Caudate nucleus (tissue), 63 donors: ENCODE measurements at places on chromosomes 3 and 15.

GRCh38 chr3:150535204-150535603 lies 11.1 kb downstream of the SERP1 start:
- DNase-seq, result no peak

DNA sequence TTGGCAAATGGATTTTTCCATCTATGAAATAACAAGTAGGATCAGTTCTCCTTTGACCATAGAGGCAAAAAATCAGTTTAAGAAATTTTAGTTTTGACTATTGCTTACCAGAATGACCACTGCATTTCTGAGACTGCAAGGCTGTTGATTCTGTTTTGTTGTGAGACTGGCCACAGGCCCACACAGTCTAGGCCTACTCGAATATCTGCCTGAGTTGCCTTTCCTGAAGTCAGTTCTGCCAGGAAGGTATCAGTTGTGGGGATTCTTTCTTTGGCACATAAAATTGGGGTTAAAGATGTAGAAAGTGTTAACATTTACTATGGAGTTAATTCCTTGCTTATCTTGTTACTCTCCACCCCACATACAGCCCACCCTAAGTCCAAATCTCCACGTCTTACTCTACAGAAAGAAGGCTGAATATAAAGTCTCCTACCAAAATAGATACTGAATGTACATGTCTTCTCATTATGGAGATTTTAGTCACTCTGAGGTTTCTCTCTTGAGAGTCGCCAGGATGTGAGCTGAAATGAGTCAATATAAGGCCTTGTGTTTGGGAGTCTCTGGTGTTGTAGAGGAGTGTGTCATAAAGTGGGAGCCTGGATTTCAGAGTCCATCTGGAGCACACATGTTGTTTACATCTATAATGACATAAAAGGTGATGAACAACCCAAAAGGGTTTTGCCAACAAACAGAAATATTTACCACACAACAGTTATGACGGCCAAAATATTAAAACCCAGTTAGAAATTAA lies 45.0 kb upstream of the WWTR1 start:
- no peak for DNase-seq

- DNase-seq, result no peak
Measured at GRCh38 chr15:40823572-40824343, 4.8 kb downstream of the PPP1R14D start.

DNA sequence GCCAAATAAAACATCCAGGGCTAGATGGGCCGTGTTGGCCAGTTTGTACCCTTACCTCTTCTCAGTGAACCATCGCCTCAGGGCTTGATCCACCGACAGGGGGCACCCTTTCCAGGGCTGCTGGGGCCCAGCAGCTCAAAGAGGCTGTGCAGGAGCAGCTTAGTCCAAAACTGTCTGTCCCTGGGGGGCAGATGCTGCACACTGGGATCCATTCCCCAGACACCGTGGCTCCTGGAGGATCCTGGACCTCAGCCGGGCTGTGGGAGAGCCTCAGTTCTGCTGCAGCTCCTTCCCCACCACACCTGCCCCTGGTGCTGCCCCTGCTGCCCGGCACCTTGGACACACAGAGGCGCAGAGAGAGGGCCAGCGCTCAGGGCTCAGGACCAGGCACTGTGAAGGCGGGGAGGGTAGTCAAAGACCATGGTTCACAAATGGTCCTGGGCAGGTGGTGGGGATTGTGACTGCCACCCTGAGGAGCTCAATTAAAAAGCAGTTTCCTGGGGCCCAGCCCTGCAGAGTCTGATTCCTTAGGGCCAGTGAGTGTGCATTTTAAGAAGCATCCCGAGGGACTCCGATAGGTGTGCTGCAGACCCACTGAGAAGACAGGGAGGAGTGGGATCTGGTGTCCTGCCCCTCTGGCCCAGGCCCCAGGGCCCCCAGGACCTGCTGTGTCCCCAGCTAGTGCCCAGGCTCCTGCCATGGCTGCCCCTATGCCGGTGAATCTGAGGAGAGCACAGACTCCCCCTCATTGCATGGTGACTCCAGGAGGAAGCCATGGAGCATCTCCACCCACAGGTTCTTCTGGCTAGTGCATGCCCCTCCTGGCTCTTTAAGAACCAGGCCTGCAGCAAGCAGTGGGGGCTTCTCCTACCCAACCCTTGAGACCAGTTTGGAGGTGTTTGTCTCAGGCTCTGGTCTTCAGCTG lies 86.5 kb upstream of the PRR20G start:
- DNase-seq, result no peak

- DNase-seq, result no peak
Measured at GRCh38 chr3:135271177-135272025, 476.3 kb downstream of the EPHB1 start.

DNA sequence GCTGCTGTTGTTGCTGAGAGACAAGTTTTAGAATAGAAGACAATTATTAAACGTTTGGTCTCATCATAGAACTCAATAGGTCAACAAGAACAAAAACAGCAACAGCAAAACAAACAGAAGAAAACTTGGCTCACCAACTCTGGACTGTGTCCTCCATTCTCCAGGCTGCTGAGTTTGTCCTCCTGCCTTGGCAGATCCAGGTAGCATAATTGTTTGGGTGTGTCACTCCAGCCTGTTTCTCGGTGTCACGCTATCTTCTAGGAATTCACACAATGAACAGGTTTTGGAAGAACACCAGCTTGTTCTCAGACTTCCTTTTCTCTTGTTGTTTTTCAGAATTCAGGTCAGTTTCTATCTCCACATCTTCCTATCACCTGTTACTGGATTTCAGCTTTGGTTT lies 34.7 kb downstream of the ARRDC4 start:
- no peak for DNase-seq

- no peak for DNase-seq
Measured at GRCh38 chr3:195421400-195421799, 21.4 kb downstream of the ACAP2 start.

DNA sequence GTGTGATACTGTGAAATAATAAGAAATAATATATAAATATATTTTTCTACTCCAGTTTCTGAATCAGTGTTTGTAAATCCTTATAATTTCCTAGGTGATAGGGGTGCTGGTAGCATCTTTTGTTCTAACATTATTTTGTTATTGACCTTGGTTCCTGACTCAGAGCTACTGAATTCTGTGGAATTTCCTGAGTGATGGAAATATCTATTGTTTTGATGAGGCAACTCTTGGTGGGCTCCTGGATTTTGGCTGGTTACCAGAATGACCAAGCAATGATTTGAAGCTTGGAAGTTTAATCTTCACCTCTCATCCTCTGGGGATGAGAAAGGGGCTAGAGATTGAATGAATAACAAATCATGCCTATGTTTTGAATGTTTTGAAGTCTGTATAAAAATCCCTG lies 377.3 kb downstream of the LPP start:
- DNase-seq, result no peak

DNA sequence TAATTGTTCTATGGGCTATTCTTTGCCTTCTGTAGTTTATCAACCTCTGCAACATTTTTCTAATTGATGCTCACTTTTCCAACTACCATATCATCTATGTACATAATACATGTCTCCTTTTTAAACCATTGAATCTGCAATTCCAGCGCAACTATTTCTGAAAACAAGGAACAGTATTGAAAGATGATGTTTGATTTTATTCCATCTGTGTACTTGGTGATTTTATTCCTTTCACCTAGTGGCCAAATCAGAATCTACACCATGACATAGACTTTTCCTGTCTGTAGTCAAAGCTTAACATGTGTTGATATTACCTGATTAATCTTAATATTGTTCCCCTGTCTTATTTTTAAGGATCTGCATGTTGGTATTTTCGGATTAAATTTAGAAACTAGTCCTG lies 13.0 kb downstream of the NKTR start:
- no peak for DNase-seq

DNA sequence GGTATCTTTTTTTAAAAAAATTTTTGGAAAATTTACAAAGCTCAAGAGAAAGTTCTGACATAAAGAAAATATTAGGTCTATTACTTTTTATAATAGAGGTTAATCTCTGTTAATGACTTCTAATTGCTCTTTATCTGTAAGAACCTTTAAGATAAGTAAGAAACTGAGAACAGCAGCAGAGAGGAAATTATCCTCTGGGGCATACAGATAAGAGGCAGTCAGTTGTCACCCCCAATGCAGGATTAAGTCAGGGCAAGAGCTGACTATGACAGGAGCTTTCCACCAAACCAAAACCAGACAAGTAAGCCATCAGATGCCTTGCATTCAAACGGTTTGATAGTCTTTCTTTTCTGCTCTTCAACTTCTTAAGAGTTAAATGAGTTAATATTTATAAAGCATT lies 149.0 kb downstream of the GSK3B start:
- DNase-seq, result no peak

DNA sequence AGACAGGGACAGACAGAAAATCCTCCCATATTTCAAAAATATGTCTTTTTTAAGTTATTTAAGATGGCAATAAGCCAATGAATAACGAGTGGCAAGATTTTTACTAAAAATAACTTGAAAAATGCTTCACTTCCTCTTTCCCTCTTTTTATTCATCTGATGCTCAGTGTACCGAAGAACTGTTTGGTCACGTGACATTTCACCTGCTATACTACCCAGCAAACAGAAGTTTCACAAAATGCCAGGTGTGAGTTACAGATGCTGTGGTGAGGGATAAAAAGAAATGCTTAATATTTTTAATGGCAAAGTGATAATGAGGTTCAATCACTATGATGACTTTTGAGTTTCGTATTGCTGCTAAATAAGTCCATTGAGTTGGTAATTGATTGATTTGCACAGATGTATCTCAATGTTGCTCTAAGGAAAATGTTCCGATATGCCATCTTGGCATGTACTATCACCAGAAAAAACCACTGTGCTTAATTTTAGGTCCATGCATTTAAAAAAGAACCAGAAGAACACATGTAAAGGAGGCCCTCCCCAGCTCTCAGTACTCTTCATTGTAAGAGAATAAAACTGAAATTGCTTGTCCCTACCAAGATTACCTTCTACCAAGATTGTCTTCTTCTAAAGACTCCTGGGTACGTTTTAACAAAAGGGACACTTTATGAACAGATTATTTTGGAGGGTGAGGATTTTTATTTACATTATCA lies 26.0 kb upstream of the SEC62 start:
- DNase-seq, result no peak

GRCh38 chr3:197471221-197472010 lies 84.4 kb downstream of the BDH1 start:
- no peak for DNase-seq

DNA sequence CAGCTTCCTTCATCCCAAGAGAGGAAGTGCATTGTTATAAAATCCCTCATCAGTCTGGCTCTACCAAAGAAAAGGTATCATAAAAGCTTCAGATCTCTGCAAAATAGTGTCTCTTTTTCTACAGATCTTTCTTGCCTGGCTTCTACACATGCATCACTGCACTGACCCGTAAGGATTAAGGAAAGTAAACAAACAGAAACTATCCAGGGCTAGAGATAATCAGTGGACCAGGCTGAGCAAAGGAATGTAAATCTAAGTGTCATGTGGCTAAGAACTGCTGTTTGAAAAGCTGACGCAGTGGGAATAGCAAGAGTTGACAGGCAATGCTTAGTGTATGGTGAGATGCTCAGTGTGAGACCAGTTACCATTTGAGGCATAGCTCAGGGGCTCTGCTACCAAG lies 339.7 kb downstream of the IL5RA start:
- no peak for DNase-seq

- no peak for DNase-seq
Measured at GRCh38 chr15:96264801-96265515, 65.5 kb upstream of the NR2F2 start.

- peak; percentile 39 for DNase-seq
Measured at GRCh38 chr15:40906991-40907802, 12.9 kb downstream of the VPS18 start.

DNA sequence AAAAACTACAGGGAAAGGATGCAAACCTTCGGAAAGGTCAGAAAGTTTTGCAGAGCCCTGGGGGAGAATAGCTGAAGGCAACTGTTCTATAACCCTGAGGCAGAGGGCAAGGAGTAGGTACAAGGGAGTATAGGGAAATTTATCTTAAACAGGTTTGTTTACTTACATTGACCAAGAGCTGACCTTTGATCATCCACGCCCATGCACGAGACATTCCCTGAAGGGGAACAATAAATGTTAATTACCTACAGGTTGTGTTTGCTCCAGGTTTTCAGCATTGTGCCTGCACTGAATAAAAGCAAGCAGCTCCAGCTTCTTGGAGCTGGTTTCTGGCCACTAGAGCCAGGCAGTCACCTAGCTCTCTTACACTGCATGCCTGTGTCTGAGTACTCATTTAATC lies 524.5 kb upstream of the TGFBR2 start:
- DNase-seq, result no peak

- DNase-seq, result no peak
Measured at GRCh38 chr3:149026718-149027117, 35.4 kb downstream of the GYG1 start.

DNA sequence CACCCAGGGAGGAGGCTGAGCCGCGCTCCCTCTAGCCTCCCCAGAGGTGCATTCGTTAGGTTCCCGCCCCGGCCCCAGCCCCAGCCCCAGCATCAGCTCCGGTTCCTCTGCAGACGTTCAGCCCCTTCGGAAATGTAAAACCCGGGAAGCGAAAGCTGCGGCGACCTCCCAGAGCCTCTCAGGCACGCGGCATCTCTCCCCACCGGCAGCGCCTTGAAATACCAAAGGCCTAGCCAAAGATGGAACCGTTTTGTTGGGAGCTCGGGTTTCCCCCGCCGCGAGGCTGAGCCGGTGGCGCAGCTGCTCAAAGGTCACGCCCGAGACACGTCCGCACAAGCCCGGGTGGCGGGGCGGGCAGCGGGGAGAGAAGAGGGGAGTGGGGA lies 77.8 kb upstream of the HES1 start:
- DNase-seq, result peak; percentile 48

DNA sequence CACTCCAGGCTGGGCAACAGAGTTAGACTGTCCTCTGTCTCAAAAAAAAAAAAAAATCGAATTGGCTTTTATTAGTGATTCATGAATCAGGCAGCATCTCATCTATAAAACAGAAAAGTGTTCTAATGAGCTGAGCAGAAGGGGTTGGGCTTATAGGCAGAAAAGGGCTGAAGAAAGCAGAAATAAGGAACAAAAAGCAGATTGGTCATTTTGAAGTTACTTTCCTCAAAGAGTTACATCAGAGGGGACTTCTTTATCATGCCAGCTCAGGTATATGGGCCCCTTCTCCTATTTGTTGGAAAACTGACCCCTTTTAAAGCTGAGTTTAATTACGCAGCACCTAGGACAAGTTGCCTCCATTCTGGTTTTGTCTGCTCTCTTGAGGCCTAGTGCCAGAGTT lies 722 bp upstream of the POGLUT1 start:
- DNase-seq, result no peak

DNA sequence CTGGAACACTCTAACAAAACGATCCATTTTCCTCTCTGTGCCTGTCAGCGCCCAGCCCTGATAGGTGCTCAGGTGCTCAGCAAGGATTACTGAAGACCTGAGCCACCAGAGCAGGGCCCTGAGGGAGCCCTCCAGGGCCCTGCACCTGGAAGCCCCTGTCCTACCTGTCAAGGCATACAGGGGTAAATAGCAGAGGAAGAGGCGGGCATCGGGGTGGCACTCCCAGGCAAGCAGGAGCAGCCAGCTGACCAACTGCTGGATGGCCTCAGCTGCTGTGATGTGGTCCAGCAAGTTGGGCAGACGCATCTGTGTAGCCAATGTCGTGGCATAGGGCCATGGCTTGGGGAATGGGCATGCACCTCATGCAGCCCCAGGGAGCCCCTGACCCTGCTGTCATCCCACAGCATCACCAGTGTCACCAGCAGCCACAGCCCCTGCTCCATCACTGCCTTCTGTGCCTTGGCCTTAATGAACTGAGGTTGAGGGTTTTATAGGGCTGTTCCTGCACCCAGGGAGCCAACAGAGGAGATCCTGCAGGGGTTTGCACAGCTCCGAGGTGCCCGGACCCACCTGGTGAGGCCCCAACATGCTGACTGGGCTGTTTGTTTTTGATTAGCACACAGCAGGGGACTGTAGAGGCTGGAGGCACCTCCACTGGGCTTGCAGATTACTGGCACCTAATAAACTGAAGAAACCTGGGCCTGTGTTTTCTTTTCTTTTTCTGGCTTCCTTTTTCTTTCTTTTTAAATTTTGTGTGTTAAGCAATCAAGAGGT lies 7.9 kb upstream of the WDR6 start:
- no peak for DNase-seq
